ENCODE measurements at places on chromosomes 7 and 10.
A peak's percentile ranks its signal among the peaks of the same experiment; 100 is the strongest.

DNA sequence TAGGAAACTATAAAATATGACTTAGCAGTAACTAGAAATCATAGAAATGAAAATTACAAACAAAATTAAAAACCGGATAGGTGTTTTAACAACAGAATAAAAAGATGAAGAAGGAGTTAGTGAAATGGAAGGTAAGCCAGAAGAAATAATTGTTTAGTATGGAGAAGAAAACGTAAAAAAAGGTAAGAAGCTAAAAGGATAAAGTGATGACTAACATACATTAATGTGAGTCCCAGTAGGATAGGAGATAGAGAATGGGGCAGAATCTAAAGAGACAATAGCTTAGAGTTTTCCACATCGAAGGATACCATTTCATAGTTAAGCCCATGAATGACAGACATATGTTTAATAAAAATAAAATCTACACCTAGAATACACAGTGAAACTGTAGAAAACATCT lies 25.3 kb downstream of the GTF2I start:
- DNase-seq: no peak

DNA sequence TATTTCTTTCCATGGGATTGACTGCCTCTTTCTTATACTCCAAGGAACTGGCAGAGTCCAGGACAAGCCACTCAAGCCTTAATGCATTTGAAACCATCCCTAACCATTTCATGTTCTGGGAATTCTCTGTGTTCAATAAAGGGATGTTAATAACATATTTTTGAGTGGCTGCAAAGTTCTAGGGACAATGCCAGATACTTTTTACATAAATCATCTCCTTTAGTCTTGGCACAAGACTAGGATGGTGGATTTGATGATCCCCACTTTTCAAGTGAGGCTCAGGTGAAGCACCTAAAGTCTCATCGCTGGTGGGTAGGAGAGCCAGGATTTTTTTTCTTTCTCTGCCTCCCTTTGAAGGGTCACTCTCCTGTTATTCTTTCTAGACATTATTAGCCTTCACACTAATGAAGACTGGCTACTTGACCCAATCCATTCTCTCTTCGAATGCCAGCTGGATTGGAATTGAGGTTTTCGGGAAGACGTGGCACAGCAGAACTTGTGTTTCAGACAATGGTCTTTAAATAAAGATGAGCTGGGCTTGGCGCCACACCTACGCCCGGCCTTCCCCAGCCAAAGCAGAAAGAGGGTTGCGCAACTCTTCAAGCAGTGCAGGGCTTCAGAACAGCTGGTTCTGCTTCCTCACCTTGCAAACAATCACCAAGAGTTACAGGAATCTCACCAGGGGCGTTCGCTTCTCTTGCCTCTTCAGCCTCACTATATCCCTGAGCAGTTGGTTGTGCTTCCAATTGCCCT lies 73.8 kb upstream of the BMPER start:
- no peak for DNase-seq

- peak; percentile 31 for DNase-seq
These were observed 65.4 kb upstream of the TNS3 start for GRCh38 chr7:47647181-47647917.

DNA sequence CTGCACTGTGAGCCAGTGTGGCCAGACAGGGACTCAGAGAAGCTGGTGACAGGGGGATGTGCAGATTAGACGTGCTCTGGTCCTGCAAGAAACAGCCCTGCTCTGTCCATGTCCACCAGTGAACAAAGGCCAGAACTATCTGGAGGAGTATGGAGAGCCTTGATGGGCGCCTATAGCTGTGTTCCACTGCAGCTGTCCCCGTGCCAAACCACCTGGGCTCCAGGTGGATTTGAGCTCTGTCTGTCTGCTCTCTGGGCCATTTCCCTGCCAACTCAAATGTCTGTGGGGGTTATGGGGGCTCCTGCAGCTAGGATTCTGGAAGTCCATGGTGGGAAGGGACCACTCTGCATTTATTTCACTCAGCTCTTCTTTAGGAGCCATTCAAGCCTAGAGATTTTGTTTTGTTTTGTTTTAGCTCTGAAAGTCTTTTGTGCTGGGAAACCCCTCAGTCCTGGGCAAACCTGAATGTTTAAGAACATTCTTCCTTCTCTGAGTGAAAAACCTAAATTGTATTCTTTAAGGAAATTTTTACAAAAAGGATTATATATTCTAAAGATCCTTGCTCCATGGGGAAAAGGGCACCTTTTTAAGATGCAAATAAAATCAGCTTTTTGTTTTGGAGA lies 1039.5 kb upstream of the SORCS1 start:
- no peak for DNase-seq

DNA sequence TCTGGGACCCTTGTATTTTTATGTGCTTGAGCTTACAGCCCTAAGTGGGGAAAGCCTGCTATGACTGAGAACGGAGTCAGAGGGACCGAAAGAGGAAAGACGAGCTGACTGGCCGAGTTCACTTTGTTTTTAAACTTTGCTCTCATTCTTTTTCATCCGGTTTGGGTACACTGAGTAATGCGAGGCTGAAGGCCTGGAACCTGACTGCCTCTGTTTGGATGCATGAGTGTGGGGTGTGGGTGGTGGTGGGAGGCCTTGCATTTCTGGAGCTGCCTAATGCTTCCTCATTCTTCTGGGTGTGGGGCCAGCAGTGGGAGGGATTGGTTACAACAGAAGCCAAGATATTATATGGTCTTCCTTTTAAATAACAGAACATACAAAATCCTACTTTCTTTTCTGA lies 155.5 kb downstream of the BUB3 start:
- no peak for DNase-seq

DNA sequence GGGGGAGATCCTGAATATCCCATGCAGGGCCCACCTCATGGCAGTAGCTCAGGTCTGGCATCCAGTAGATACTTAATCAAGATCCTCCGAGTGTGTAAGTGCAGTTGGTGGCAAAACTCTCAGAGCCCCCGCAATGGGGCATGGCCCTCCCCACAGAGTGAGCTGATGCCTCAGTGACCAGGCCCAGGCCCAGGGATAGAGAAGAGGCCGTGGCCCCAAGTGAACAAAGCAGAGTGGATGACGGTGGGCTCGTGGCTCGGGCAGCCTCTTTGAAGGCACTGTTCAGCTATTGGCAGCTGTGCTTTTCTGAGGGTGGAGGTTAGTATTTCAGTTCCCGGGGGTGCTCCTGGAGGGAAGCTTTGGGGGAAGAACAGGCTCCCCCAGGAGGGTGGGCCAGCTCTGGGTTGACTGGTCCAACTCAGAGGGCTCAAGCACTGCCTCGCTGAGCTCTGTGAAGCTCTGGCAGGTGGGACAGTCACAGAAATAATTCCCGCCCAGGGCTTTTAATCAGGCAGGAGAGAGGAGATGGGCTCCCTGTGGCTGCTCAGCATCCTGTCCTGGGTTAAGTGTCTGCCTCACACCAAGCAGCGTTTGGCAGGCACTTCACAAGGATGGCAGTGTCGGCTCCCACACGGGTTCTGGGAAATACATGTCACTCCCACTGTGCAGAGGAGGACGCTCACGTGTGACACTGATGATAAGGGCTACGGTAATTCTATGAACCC lies 583.6 kb downstream of the TCERG1L start:
- DNase-seq: no peak

- DNase-seq: no peak
These were observed 127.0 kb upstream of the MEOX2 start for GRCh38 chr7:15813448-15813847.

- DNase-seq: no peak
These were observed 18.6 kb upstream of the GTPBP4 start for GRCh38 chr10:969473-970150.

DNA sequence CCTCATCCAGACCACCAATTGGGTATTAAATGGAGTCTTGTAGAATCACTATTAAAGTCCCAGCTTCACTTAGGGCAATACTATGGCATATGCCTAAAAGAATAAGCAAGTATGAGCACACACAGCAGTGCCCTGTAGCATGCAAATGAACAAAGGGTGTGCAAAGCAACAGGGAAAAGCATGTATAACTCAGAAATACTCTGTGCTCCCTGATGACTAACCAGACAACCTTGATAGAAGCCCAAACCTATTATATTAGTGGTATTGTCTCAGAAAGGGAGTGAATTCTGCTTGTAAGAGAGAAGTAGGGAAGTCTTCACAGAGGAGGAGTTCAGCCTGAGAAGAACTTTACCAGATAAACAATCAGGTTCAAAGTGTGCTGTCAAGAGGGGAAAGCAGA lies 131.2 kb downstream of the DGKI start:
- DNase-seq: no peak

GRCh38 chr10:78429984-78430383 lies 396.3 kb downstream of the RPS24 start:
- no peak for DNase-seq

DNA sequence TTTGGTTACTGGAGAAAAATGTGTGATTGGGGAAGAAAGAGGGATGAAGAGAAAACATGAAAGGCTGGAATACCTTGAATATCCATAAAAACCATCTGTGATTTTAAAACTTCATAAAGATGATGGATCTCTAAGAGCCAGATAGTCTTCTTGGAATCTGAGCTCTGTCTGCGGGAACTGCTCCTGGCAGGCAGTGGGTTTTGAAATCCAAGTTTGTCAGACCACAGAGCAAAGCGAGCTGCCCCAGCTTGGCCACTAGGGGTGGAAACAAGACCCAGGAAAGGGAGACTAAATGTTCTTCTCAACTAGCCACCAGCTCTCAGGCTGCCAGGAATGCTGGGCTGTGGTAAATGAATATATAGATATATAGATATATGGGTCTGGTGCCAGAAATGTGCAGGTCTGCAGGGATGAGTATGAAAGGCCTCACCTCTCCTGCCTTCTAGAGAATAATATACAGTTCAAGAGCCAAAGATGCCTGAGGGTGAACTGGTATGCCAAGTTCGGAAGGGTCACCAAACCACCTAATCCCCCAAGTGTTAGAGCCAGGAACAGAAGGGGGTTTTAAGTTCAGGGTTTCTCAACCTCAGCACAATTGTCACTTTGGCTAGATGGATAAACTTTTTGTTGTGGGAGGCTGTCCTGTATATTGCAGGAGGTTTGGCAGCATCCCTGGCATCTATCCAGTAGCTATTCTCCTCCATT lies 208.8 kb downstream of the KCNMA1 start:
- DNase-seq: no peak

GRCh38 chr10:17209881-17210280 lies 8.4 kb upstream of the TRDMT1 start:
- DNase-seq: no peak

DNA sequence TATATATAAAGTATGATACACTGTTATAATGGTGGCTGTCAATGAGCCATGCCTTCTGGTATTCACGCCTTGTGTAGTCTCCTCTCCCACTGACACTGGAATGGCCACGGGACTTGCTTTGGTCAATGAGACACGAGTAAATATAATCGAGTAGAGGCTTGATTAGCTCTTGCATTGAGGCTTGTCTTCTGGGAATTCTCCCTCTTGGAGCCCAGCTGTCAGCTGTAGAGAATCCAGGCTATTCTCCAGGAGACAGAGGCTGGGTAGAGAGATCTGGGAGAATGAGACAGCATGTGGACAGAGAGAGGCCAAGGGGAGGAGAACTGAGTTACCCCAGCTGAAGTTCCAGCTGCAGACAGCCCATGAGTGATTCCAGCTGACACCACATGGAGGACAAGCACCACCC lies 25.2 kb upstream of the PLCE1 start:
- DNase-seq: no peak

- no peak for DNase-seq
These were observed 46.3 kb upstream of the ELMO1 start for GRCh38 chr7:37494926-37495325.

- DNase-seq: no peak
These were observed 38.8 kb downstream of the TMEM270 start for GRCh38 chr7:73899731-73900142.

DNA sequence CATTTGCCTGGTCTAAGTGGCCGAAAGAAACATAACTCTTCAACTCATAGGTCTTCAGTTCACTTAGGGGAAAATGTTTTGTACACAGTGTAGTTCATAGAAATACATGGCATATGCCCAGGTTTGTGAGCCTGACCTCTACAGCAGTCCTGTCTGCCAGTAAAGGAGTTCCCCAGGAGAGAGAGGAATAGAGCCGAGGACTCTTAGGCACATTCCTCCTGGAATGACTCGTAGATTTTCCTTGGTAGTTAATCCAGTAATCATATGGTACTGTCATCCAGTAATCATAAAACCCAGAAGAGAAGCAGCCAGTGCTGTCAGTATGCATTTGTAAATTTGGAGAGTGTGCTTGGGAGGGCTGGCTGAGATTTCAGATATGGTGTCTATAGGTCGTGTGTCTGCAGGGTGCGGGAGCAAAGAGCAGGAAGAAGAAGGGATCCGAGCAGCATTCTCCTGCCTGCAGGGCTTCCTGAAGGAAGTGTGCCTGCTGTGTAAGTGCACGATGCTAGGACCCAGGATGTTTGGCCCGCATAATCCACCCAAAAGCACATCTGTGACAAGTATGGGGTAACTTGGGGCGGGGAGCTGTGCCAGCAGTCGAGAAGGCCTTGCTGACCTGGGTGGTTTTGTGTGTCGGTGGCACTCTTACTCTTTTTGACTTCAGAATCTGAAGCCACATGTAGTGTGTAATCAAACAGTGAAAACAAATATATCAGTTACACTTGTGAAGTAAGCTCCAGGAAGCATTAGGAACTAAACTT lies 13.9 kb downstream of the EIF4H start:
- no peak for DNase-seq

- no peak for DNase-seq
These were observed 427.9 kb upstream of the CELF2 start for GRCh38 chr10:10589540-10590303.

DNA sequence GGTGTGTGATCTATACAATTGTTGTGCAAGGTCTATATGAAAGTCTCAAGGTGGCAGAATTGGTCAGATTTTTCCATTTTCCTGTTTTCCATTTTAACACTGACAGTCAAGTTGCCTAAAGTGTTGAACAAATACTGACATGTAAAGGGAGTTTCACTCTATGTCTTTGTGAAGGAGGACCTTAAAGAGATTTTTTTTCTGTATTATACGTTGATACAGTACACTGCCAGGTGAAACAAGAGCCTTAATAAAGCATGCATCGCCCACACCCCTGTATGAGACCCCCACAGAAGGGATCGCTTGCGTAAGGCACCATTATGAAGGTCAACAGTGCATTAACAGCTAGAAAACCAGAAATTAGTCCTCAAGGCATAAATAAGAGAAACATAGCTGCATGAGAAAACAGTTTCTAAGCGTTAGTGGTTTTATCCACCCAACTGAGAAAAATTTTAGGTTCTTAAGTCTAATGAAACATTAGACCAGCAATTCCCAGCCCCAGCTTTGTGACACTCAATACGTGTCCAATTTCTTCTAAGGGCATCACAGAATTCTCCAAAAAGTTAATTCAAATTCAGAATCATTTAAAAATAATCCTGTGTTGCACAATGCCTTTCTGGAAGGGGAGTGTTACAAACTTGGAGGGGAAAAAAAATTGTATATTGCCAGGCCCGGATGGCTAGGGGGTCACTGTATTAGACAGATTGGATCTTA lies 6.9 kb downstream of the KLF6 start:
- DNase-seq: peak; percentile 34

- DNase-seq: no peak
These were observed 8.9 kb downstream of the PNLIP start for GRCh38 chr10:116554628-116555027.

DNA sequence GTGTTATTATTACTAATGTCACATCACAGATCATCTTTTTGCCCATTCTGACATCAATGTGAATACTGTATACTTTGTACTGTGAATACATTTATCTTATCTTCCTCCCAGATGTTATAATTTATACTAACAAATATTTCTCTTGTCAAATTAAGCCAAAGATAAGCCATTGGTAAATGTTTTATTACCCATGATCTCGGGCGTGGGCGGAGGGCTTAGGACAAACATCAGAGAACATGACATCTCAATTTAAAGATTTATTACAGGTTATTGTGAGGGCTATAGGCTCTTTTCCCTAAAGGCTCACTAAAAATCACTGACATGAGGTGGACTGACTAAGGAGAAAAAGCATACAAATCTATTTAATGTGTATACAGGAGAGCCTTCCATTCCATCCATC lies 58.2 kb upstream of the DGKB start:
- DNase-seq: no peak
